Amniotic epithelial cell (primary cell): ENCODE measurements at places on chromosomes 6 and 20.

- no peak for DNase-seq
These were observed 479.0 kb upstream of the NRSN1 start for GRCh38 chr6:23647045-23647444.

DNA sequence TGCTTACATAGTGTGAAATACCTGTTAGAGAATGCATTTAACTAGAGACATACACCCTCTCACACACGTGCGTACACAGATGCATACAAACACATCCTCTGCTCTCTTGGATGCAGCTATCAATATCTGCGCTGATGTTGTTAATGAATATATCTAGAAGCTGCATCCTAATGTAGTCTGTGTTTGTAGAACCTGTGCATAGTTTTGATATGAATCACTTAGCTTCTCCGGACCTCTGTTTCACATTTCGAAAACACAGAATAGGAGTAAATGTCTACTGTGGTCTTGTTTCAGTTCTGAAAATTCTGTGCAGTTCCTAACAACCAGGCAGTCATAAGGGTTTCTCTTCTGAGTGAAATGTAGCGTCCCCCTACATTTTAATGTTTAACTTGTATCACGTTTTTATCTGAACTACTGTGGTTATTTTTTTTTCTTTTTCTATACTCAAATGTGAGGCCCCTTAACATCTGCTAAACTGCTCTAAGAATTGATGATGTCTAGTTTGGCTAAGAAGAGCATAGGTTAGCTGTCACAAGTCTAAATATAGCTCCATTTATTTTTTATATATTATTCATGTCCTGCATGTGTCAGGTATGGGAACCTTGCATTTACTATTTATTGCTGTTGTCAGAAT, 254.5 kb downstream of the TMEM242 start:
- peak; percentile 45 for DNase-seq

- peak; percentile 20 for DNase-seq
These were observed 37.4 kb downstream of the ANGPT4 start for GRCh38 chr20:878511-879307.

DNA sequence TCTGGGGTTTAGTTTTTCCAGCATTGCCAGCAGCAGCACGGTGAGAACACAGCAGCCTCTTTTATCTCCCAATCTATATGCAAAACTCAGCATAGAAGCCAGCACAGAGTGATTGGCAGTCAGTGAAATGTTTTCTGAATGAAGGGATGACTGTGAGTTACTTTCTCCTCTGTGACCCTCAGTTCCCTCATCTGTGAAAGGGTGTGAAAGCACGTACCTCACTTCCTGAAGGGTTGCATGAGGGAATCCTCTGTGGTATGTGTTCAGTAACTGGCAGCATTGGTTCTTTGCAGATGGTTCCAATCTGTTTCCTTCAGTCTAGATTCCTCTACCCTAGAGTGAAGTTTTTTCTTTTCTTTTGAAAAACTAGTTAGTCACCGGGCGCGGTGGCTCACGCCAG, 40.0 kb downstream of the EFCAB8 start:
- DNase-seq = no peak

GRCh38 chr6:33313105-33313708, 671 bp downstream of the TAPBP start:
- peak; percentile 22 for DNase-seq

GRCh38 chr20:54148947-54149764, 24.6 kb downstream of the CYP24A1 start:
- DNase-seq = peak; percentile 42

- DNase-seq = no peak
These were observed 48.2 kb upstream of the ARG1 start for GRCh38 chr6:131524695-131525336.

DNA sequence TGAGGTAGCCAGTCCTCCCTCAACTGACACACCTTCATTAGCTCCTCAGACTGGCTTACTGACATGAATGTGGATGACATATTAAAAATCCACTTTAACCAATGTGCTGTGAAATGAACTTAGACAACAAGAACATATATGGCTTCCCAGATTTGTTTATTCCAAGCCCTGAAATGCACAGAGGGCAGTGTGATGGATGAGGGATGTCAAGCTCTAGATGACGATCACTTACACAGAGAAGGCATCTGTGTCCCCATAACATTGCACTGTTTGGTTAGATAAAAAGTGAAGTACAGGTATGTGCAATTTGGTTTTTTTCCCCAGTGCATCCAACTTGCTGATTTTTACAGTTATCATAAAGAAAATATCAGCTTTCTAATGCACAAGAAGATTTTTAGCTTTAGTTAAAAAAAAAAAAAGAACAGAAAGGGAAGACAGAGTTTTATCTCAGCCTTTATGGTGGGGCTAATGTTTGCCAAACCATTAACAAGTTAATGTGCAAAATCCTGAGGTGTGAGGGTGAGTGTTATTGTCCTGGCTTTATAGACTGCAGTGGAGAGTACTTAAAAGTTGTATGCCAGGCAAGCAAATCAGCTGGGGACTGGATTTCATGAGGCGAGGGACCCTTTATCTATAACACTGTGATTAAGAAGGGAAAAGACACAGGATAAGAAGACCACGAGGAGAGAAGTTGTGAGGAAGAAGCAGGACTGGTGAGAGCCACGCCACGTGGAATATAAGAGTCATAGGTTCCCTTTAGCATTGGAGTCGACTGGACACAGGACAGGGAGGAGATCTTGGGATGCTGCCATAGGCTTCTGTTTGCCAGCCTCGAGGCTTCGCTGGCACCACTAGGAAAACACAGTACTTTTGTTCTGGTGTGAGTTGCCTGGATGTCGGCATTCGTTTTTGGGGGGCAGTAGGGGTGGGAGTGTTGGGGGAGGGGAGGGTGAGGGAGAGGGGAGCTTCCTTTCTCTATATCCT, 90.0 kb upstream of the BACH2 start:
- no peak for DNase-seq

DNA sequence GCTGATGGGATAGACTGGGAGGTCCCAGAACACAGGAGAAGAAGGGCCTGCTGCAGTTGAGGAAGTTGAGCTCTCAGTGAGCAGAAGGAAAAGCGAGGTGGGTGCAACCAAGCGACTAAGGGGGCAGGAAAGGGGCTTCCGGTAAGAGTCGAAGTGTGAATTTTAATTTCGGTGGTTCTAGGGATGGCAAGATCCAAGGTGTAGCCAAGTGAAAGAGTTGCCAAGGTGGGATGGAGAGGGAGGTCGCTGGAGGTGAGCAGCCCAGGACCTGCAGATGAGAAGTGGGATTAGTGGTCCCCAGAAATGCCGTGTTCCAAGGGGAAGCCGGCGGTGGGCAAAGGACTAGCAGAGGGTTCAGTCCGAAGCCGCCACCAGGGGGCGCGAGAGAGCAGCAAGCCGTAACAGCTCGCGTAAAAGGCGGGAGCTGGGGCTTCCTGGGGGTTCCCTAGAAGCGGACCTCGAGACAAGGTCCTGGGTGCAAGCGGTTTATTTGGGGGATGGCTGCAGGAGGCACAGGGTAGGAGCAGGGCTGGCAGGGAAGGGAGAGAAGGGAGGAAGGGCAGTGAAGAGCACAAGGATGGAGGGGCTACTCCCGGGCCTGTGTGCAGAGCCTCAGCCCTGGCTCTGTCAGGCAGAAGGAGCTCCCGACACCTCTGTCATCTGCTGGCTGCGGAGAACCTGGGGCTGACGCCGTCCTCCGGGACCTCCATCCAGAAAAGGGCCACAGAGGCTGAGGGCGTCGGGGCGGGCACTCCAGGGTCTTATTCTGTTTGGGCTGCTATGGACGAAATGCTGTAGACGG, 103.6 kb downstream of the PAX1 start:
- no peak for DNase-seq

DNA sequence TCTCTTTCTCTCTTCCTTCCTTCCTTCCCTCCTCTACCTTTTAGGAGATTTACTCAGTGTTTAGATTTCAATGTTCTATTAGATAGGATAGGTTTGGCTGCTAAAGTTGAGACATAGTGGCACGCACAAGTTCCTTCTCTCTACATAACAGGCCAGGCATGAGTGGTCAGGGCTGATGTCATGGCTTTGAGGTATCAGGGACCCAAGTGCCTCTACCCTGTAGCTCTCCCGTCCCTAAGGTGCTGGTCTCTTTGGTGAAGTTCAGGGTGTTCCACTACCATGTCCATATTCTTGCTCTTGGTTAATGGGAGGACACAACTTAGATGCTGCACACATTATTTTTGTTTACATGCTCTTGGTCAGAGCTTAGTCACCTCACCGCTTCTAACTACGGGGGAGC, 245.3 kb downstream of the QKI start:
- no peak for DNase-seq

GRCh38 chr20:20102163-20102562, 49.8 kb downstream of the CFAP61 start:
- DNase-seq = no peak

DNA sequence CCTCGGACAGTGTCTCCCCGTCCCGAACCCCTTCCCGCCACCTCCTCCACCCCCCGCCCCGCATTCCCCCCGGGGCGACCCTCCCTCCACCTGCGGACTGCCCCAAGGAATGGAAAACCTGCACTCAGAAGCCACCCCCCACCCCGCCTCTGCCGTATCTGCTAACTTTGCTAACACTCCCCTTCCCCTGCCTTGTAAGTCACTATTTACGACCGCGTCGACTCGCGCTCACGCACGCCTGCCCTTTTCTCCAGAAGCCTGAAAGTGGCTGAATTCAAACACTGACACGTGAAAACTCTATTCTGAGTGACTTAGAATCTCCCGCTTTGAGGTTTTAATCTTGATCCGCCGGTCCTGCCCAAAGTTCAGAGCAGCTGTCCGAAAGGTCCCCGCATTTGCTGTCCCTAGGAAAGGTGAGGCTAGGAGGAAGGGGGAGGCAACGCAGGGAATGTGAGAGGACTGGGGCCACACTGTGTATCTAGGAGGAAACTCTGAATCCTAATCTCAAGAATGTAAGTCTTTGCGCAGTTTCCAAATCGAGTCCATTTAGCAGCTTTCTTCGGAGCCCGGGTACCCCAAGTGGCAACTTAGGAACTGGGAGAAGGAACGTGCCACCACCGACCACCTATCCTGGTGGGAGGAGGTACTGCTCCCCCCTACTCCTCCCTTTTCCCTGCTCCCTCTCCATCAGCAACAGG, 9.3 kb upstream of the POU3F2 start:
- DNase-seq = no peak

DNA sequence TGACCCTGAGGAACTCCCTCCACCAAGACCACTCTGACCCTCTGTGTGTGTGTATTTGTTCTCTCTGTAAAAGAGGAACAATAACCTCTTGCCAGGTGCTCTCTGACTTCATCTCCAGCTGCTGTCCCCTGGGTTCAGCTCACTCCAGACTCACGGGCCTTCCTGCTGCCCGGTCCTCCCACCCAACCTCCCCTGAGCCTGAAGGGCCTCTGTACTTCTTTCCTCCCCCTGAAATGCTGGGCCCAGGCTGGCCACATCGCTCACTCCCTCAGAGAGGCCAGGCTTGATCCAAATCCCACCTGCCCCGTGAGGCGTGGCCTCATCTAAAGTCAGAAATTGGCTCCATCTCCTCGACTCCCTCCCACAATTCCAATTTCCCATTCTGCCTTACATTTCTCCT, 202.4 kb downstream of the PRKN start:
- DNase-seq = no peak

GRCh38 chr20:53174454-53174853, 202.3 kb downstream of the TSHZ2 start:
- DNase-seq = no peak

DNA sequence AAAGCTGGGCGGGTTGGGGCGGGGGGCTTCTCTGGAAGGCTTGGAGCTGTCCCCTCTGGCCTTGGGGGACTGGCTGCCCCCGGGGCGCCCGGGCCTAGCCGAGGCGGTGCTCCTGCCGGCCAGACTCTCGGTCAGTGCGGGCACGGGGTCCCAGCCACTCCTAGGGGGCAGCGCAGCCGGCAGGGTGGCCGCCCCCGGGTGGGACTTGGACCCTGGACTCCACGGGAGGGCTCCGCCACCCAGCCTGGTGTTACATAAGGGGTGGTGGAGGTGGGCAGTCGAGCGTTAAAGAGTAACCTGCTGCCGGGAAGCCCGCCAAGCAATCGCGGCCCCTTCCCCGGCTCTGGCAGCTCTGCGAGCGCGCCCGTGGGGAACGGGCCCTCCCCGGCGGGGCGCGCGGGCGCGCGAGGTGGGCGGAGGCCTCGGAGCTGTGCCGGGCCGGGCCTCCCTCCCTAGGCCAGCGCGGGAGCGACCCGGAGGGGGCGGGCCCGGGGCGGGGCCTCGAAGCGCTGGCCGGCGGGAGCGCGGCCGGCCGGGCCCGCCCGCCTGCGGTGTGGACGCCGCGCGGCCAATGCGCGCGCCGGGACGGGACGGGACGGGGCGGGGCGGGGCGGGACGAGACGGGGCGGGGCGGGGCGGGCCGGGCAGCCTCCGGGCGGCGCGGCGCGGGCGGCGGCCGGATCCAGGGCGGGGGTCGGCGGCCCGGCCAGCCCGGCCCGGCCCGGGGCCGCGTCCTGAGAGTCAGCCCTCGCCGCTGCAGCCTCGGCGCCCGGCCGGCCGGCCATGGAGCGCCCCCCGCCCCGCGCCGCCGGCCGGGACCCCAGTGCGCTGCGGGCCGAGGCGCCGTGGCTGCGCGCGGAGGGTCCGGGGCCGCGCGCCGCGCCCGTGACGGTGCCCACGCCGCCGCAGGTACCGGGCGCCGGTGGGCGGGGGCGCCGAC, at the start of gene SLC2A4RG:
Gene SLC2A4RG, plus strand, starts transcription at position 647 of the 940 bp plus-strand sequence. Its CDS starts 137 bp downstream, at position 784.
- peak; percentile 60 for DNase-seq

- DNase-seq = peak; percentile 54
These were observed 61.5 kb downstream of the KCNS1 start for GRCh38 chr20:45039475-45039820.

GRCh38 chr20:48733296-48733790, 94.5 kb downstream of the PREX1 start:
- peak; percentile 19 for DNase-seq

GRCh38 chr6:166527849-166528248, 58.6 kb downstream of the RAMACL start:
- DNase-seq = no peak

- DNase-seq = no peak
These were observed 147.0 kb downstream of the TBC1D32 start for GRCh38 chr6:121187200-121187832.

GRCh38 chr6:85081102-85081501, 316.7 kb upstream of the TBX18 start:
- no peak for DNase-seq

DNA sequence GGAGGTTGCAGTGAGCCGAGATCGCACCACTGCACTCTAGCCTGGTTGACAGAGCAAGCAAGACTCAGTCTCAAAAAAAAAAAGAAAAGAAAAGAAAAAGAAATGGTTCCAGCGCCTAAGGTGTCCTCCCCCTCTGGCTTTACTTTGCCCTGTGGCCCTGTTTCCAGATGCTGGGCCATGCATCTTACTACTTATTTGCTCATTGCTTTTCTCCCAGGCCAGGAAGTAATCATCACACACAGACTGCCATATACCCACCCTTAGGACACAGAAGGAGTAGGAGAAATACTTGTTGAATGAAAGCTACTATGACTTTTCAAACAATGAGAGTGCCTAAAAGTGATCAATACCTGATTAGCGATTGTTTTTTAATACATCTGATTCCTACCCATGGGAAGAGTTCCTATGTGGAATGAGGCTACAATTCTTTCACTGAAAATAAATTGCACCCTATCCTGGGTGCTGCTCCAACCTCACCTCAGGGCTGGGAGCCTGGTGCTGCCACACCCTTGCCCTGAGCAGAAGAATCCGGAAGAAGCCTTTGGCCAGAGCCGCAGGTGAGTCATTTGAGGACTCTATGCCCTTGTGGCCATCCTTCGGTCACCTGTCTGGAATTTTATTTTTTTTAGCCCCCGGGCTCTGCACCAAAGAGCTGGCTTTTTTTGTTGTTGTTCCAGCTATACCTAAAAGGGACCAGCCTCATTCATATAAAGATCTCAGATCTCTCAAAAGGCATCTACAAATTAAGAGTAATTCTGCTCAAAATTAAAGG, 22.7 kb upstream of the TFAP2C start:
- no peak for DNase-seq

- no peak for DNase-seq
These were observed 119.2 kb upstream of the CCN2 start for GRCh38 chr6:132070356-132070755.

GRCh38 chr6:33817489-33817888, 13.7 kb upstream of the MLN start:
- no peak for DNase-seq
